NCI-H2171 (cell line): ENCODE measurements at places on chromosomes 2 and 18.
A peak's percentile ranks its signal among the peaks of the same experiment; 100 is the strongest.

DNA sequence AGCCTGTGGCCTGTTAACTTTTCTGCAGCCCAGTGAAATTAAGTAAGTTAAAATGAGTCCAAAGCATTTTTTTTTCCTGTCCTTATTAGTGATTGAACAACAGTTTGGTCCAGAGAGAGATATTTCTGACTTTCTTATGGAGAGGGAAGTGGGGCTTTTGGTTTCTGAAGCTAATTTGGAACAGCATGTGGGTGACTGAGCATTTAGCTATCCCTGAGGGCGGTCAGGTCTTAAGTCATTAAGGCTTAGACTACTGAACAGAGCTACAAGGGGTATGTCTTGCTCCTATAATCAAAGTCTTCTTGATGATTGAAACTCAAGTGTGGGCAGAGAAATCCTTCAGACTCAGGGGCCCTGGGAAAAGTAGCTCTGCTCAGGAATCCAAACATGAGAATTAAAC lies 14.0 kb downstream of the ARHGAP25 start:
- no peak for DNase-seq

- DNase-seq, result no peak
These were observed 45.5 kb upstream of the LDAH start for GRCh38 chr2:20868377-20868776.

- DNase-seq, result no peak
These were observed 14.6 kb downstream of the EML4 start for GRCh38 chr2:42183775-42184174.

- DNase-seq, result no peak
These were observed 38.2 kb upstream of the CAVIN2 start for GRCh38 chr2:191885098-191885497.

- DNase-seq, result no peak
These were observed 300.9 kb downstream of the RIT2 start for GRCh38 chr18:42814618-42815017.

DNA sequence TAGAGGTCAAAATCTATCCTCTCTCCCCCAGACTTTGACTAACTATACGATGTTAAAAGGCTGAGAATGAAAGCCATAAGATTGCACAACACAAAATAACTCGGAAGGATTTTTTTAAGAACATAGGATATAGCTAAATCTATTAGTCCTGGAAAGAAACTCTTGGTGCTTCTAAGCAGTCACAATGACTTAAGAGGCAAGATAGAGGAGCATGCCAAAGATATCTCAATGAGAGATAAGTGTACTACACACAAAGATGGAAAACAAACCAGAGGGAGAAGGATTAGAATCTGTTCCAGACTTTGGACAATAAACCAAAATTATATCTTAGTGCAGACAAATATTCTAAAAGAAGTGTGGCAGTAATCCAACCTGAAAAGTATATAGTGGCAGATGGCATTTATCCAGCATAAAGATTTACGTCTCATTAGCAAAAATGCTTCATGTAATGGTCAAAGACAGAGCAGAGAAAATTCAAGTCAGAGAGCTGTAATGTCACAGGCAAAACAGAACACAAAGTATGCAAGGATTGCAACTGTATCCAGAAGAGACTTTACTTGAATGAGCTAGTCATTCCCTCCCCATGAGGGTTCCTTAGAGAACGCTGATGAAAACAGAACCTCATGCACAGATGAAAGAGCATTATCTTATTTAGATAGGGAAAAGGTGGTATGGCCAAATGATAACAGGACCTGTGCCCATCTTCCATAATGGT lies 28.8 kb upstream of the EVA1A start:
- DNase-seq, result no peak

DNA sequence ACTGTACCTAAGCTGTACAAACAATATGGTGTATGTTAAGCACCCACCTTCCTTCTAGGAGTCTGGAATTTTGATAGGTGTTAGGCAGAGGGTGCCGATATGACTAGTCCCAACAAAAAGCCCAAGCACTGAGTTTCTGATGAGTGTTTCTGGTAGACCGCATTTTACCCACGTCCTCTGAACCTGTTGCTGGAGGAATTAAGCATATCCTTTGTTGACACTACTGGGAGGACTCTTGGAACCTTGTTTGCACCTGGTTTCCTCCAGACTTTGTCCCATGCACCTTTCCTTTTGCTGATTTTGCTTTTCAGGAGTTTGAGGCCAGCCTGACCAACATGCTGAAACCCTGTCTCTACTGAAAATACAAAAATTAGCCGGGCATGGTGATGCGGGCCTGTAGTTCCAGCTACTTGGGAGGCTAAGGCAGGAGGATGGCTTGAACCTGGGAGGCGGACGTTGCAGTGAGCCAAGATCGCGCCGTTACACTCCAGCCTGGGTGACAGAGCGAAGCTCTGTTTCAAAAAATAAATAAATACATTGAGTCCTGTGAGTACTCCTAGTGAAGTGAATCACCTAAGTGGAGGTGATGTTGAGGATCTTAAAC lies 11.4 kb upstream of the SPAST start:
- no peak for DNase-seq

- no peak for DNase-seq
These were observed 527.1 kb upstream of the NRXN1 start for GRCh38 chr2:51559026-51559425.

DNA sequence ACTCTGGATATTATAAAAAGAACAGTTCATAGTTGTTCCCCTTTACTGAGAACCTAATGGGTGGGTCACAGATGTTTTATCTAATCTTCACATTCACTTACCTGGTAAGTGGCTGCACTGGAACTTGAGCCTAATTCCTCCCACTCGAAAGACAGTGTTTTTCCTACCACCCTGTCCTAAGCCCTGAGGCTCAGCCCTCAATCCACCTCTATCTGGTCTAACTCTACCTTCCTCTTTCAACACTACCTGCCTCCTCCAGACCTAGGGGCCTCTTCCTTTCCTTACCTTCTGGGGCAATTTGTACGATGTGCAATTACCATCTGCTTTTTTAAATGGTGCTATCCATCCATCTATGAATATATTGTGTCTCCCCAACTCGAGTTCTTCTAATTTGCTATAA lies 9.7 kb upstream of the KIF3C start:
- no peak for DNase-seq

- no peak for DNase-seq
These were observed 102.2 kb downstream of the TEX51 start for GRCh38 chr2:127000937-127001336.

- DNase-seq, result peak; percentile 86
These were observed 22.4 kb upstream of the TOGARAM2 start for GRCh38 chr2:28958689-28959088.

DNA sequence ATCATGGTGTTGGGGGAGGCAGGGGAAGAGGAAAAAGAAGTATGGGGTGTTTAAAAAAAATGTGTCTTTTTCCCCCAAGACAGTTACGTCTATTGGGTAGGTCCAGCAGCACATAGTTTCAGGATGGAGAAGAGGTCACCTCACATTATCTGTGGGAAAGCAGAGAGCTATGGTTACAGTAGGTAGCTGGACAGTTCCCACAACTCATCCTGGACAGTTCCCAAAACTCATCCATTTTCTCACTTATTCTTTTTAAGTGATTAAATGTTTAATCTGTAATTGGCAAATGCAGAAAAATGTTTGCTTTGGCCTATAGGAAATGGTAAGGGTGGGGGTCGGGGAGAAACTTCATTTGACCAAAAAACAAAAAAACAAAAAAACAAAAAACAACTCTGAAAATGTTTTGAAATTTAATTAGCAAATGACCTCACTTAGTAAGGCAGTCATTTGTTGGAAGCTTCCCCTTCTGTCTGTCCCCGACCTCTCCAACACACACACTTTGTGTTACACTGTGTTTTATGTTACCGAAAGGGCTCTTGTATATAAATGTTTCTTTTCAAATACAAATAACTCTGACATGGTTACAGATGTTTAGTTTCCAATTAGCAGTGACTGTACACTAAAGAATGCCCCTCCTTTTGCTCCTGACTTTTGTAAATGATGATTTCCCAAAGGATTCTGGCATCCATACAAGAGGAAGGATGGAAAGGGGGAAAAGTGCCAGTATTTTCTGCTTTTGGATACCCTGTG lies 173.3 kb upstream of the ZFP36L2 start:
- no peak for DNase-seq

DNA sequence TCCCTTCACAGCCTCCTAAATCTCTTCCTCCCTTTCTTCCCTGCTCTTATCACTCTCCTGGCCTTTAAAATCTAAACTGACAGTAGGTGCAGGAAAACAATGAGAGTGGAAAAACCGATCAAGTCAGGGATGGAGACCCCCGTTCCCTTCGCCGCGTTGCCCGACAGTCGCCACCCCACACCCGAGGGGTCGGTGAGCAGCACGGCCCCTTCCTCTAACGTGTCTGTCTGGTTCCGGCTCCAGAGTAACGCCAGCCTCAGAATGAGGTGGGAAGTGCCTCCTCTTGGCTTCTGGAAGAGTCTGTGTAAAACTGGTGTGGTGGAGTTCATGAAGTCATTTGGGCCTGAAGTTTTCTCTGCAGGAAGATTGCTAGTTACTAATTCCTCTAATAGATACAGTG lies 138.6 kb downstream of the NFATC1 start:
- no peak for DNase-seq

DNA sequence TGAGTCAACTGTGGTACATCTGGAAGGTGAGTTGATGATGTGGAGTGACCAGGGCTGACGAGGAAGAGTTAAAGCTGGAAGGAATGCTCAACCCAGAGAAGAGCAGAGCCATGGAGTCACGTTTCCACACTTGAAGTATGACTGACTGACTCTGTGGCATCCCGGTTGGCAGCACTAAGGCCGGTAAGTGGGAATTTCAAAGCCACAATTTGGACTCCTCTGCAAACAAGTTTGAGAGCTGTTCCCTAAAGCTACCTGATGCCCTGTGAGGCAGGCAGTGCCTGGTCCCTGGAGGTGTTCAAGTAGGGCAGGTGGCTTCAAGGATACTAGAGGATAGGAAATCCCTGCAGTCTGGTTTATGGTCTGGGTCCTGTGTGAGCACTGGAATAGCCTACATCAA lies 69.3 kb upstream of the ITGB6 start:
- DNase-seq, result no peak

- DNase-seq, result peak; percentile 78
These were observed at the start of the genes EIF4E2 and TIGD1 for GRCh38 chr2:232550354-232551249. Gene EIF4E2 (plus strand): TSS chr2:232550689. CDS start chr2:232550725, 36 bp downstream. Gene TIGD1 (minus strand): TSS chr2:232550557. CDS start chr2:232549882, 675 bp downstream.

DNA sequence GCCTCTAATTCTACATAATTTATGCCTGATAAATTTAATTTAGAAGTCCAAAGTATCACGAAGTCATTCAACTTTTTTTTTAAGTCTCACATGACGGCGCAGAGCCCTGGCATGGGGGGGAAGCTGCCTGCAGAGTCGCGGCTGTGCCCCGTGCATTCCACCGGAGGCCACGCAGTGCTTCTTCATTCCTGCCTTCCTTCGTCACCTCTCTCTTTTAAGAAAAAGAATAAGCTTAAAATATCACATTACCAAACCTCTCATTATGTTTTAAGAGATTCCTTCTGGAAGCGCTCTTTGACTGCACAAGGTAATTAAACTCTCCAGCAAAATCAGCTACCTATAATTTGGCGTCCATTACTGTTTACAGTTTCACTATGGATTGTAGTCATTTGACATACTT lies 20.3 kb upstream of the KIDINS220 start:
- no peak for DNase-seq

GRCh38 chr2:40962026-40962425 lies 510.1 kb upstream of the SLC8A1 start:
- DNase-seq, result no peak

GRCh38 chr2:224085246-224085645 lies 46.2 kb upstream of the SERPINE2 start:
- DNase-seq, result no peak

- no peak for DNase-seq
These were observed 62.7 kb upstream of the CTDP1 start for GRCh38 chr18:79616651-79617510.

- DNase-seq, result no peak
These were observed 415.9 kb downstream of the SLC4A3 start for GRCh38 chr2:220043155-220043989.

- no peak for DNase-seq
These were observed 16.1 kb upstream of the STAT4 start for GRCh38 chr2:191166756-191167445.

GRCh38 chr2:85326406-85327159 lies 1.2 kb downstream of the TGOLN2 start:
- no peak for DNase-seq

DNA sequence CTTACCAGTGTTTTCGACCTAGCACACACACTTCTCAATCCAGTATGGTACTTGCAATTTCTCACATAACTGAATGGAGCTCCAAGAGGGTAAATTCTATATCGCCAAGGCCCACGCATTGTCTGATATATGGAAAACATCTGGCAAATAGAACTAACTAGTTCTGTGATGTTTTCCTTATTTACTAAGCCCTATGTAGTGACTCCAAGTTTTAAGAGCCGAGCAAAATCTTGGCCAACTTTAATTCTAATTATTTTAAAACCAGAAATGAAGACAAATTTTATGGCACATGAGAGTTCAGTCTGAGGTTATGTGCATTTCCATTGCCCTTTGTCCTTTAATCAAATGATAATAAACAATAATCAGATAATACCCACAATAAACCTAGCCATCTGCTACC lies 1119.7 kb upstream of the CNTNAP5 start:
- no peak for DNase-seq

GRCh38 chr2:83689402-83689801 lies 769.7 kb downstream of the SUCLG1 start:
- DNase-seq, result no peak

GRCh38 chr2:199570934-199571333 lies 113.2 kb upstream of the SATB2 start:
- DNase-seq, result no peak

DNA sequence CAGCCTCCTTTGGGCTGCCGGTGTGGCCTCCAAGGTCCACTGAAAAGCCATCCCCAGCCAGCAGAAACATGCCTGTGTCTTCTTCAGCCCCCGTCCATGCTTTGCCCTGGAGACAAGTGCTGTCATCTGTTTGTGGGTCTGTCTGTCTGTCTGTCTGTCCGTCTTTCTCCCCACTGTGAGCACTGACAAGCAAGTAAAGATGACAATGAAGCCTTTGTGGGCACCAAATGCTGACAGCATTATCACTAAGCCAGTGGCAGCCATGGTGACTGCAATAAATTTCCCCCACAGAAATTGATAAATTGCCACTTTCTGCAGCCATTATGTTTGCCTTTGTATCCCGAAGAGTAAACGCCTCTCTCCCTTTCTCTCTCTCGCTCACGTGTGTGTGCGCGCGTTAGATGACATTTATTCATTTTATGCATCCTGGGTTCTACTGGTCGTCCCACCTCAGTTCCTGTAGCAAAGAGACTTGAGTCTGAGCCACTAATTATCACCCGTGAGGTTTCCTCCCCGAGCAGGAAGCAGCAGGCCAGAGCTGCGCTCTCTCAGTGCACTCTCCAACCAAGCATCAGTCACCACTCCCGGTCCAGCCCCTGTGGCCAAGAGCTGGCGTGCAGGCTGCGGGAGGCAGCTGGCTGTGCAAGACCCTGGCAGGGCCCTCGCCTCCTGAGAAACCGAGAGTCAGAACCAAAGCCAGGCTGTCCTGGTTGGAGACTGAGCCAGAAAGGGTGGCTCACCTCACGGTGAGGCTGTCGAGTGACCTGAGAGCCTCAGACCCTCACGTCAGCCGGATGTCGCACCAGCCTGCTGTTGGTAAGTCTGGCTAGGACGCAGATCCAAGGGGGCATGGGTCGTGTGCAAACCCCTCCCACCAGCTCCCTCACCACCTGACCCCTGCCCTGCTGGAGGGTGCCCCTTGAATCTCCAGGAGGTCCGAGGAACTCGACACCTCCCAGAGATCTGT lies 6.9 kb downstream of the STEAP3 start:
- DNase-seq, result no peak

GRCh38 chr2:25347846-25348245 lies 6.1 kb upstream of the DNMT3A start:
- DNase-seq, result no peak

GRCh38 chr2:39852831-39853230 lies 73.8 kb upstream of the THUMPD2 start:
- no peak for DNase-seq

GRCh38 chr2:160221391-160222276 lies 21.6 kb upstream of the ITGB6 start:
- DNase-seq, result no peak

- no peak for DNase-seq
These were observed 9.9 kb upstream of the CTLA4 start for GRCh38 chr2:203857656-203858055.
